ENCODE measurements at places on chromosomes 6 and 20.

- DNase-seq, result no peak
These were observed 83.4 kb downstream of the CCDC170 start for GRCh38 chr6:151577257-151577656.

DNA sequence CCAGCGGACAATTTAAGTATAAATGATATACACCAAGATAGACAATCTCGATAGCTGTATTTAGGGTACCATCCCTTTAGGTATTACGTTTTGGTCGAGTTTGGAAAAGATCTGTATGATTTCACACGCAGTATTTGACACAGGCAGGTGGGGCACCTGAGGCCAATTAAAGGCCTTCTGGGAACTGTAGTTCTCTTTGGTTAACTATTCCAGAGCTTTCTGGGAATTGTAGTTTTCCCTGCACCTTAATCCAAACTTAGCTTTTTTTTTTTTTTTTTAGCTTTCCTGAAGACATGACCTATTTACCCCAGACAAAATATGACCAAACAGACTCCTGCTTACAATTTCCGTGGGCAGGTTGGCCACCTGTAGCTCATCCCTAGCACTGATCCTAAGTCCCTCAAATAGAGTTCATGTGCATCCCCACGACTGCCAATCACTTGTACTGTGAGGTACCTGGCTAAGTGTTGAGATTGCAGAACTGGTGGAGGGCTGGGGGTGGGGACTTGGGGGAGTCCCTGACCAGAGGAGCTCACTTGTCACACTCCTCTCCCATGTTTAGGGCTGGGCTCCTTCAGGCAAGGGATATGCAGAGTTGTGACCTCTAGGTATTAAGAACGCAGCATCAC is 999 bp upstream of the EHMT2 start:
- DNase-seq, result no peak

- DNase-seq, result no peak
These were observed 162.7 kb downstream of the GRM4 start for GRCh38 chr6:33983109-33983716.

DNA sequence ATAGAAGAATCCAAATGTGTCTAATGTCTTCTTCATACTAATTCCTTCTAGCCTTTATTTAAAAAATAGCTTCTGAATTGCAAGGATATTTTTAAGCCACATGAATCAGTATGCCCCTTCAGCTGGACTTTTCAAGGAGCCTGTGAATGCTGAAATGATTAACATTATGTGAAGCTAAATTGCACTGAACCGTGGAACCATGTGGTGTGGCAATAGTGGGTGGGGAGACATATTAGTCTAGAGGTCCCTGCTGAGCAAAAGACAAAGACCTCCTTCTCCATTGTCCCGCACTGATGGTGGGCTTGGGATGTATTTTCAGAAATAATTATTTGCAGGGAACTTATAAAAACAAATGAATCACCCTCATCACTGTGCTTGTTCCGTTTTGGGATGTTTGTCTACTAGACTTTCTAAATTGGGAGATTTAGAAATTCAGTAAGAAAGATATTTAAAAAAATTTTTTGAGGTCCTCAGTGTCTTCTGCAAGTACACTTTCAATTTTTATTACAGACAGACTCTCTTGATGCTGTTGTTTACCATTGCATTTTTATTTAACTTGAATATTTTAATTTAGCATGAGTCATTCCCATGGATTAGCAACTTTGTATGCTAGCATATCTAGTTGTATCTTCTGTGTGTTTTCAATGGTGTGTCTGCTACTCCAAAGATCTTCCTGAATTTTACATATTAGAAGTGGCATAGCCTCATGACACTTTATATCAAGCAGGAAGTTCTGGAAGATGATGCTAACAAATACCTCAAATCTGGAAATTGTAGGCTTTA is 238.1 kb downstream of the LAMA2 start:
- no peak for DNase-seq

GRCh38 chr6:126805861-126806260 is 312.6 kb upstream of the RSPO3 start:
- no peak for DNase-seq

DNA sequence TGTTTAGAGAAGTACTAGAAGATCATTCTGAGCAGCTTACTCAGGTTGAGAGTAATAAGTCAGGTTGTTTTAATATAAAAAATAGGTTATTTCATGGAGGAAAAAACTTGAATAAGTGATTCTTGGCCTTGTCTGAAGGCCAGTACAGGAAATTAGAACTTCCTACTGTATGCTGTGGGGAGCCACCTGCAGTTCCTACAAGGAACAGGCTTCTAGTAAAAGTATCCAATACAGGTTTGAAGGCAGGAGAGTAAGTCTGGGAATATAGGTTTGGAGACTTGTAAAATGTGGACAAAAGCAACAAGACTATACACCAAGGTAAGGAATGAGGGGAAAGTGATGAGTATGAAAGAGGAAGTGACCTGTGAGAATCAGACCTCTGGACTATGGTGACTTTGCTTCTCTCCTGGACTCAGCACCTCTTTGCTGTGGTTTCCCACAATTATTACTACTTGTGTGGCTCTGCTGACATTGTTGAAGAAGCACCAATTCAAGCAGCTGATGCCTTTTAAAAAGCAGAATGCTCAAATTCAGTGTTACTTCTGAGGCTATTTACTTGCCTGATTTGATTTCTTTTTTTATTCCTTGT is 278.6 kb downstream of the TBC1D7 start:
- no peak for DNase-seq

DNA sequence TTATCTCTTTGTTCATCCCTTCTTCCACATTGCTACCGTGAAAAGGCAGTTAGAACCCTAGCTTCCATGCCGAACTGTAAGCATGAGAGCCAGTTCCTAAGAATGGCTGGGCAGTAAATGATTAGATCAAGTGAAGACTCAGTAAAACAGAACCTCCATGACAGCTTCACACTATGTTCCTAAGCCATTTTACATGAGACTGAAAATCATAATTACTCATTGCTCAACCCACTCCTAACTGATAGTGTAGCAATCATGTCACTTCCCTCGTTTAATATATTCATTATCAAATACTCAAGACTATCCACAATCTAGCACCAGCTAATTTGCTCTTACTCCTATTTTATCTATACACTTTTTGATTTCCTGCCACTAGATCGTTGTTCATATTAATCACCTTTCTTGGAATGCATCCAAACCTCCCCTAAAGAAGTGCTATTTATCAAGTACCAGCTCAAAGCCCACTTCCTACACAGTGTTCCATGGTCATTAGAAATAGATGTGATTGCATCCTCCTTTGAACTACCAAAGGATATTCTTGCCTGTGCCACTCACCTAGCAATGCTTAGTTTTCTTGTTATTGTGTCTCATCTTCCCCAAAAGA is 6.0 kb downstream of the TMEM30A start:
- no peak for DNase-seq

GRCh38 chr6:35903679-35904078 is 17.2 kb downstream of the SRPK1 start:
- DNase-seq, result no peak

GRCh38 chr20:62700261-62700930 is 8.2 kb upstream of the NTSR1 start:
- DNase-seq, result no peak

GRCh38 chr6:161354276-161354840 is 80.5 kb upstream of the AGPAT4 start:
- no peak for DNase-seq

DNA sequence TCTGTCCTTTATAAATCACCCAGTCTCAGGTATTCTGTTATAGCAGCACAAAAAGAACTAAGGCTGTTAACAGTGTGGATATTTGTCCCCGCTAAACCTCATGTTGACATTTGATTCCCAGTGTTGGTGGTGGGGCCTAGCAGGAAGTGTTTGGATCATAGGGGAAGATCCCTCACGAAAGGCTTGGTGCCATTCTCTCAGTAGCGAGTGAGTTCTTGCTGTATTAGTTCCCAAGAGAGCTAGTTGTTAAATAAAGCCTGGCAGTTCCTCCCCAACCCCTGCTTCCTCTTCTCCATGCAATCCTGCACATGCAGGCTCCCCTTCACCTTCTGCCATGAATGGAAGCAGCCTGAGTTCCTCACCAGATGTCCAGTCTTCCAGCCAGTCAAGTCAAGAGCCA is 29.8 kb upstream of the ERVFRD-1 start:
- no peak for DNase-seq

GRCh38 chr6:50071921-50072320 is 22.2 kb upstream of the DEFB112 start:
- no peak for DNase-seq

GRCh38 chr20:10501402-10501801 is 66.3 kb downstream of the SLX4IP start:
- DNase-seq, result no peak

- no peak for DNase-seq
These were observed 8.4 kb downstream of the ARFGAP1 start for GRCh38 chr20:63280929-63281545.

- no peak for DNase-seq
These were observed 42.6 kb upstream of the DEK start for GRCh38 chr6:18306977-18307376.

DNA sequence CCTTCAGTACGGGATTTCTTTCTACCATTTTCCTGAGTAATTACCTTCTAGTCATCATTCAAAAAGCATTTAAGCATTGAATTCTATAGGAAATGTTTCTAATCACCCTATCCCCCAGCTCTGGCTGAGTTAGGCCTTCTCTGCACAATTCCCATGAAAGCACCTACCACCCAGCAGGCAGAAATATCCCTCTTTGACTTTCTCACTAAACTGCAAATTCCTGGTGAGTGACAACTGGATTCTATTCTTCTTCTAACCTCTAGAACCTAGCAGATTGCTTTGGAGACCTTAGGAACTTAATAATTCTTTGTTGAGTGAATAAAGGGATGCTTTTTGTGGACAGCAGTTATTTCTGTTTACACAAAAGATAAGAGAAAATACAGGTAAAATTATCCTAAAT is 328.7 kb downstream of the LAMA2 start:
- no peak for DNase-seq

DNA sequence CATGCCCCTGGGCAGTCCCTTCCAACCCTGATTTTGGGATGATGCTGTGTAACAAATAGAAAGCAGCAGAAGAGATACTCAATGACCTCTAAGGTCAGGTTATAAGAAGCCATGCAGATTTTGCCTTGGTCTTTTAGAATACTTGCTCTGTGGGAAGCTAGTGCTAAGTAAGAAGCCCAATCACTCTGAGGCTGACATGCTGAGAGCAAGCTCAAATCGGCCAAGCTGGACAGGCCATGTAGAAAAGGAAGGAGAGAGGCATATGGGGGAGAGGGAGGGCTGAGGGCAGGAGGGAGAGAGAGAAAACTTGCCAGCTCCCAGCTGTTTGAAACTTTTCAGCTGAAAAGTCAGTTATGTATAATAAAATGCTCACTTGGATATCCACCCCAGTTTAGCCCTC is 1021.6 kb upstream of the MAP3K7 start:
- DNase-seq, result no peak

GRCh38 chr6:47529734-47530133 is 52.1 kb downstream of the CD2AP start:
- DNase-seq, result no peak

- no peak for DNase-seq
These were observed 248.5 kb downstream of the BTBD3 start for GRCh38 chr20:12166053-12166717.

DNA sequence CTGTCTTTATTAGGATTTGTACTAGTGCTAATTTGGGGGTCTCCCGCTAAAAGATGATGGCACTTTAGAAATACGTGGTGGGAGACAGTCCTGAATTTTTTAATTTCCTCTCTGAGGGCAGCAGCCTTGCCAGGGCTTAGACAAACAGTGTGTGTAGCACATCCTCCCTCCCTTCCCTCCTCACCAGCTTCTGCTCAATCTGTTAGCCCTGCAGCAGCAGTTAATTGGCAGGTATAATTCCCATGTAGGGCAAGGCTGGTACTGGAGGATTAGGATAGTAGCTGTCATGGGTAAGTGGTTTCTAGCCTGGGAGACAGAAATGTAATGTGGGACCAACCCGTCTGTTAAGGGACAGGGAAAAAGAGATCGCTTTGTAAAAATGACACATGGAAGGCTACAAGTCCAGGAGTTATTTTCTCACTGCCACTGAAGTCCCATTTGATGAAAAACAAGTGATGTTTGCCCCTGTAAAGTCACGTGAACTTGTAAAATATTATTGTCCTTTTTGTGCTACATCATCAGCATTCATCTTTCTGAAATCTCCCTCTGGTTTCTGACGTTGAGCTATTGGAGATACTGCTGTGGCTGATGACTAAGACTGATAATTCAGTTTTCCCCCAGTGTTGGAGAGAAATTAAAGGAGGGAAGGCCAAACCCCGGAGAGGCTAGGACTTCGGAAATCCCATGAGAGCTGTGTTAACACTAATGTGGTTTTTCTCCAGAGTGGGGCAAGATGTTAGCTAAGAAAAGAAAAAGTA is 40.6 kb downstream of the CTNNBL1 start:
- DNase-seq, result no peak

- no peak for DNase-seq
These were observed 38.5 kb upstream of the SGK1 start for GRCh38 chr6:134356405-134356804.

DNA sequence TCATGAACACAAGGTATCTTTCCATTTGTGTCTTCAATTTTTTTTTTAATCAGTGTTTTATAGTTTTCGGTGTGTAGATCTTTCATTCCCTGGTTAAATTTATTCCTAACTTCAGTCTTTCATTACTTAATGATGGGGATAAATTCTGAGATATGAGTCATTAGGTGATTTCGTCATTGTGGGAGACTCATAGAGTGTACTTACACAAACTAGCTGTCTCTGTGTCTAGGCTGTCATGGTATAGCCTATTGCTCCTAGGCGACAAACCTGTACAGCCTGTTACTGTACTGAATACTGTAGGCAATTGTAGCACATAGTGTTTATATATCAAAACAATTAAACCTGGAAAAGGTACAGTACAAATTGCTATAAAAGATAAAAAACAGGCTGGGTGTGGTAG is 42.1 kb downstream of the SMAP1 start:
- no peak for DNase-seq

DNA sequence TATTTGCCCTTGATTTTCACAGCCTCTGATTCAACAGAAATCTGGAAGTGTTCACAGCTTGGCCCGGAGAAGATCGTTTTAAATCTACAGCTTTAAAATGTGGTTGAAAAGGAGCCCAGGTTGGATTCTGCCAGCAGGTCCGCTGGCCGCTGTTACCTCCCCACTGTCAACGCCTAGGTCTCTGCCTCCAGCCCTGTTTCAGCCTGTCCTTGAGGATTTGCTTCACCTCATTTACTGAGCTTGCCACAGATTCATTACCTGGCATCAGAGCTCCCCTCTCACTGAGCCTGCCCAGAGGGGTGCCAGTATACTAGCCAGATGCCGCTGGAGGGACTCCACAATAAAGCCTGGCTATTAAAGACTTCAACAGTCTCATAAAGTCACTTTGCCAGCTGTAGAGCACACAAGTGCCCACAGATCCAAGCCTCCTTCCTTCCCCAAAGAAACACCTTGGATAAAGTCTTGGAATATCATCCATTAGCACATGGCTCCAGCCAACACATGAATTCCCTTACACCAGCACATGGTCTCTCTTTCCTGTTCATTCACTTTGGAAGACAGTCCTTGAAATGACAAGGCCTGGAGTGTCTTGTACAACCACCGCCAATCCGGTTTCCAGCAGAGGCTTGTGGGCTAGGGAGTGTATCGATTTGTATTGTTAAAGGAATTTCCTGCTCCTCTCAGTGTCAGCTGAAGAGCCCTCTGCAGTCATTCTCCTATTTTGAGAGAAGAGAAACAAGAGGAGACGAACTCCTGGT is 9.5 kb upstream of the NR2E1 start:
- no peak for DNase-seq
